Fibroblast of mammary gland (primary cell): ENCODE measurements at places on chromosomes 6 and 20.

- DNase-seq: peak; percentile 78
Measured at GRCh38 chr6:106476331-106477105, 116.0 kb downstream of the CRYBG1 start.

- DNase-seq: peak; percentile 94
Measured at GRCh38 chr20:41309817-41310216, 7.7 kb downstream of the ZHX3 start.

DNA sequence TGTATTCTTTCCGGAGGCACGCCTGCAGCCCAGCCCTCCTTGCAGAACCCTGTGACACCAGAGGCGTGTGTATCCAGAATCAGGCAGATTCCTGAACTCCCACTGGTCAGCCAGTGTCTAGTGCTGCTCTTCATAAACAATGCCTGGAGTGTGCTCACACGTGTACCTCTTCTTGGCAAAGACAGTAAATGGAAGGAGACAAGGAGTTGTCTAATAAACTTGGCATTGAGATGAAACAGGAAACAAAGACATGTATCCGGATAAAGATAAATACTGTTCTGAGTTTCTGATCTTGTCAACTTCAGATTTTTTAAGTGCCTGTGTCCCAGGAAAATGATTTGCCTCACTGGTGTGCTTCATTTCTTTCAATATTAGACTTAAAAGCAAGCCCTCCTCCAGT is 1.7 kb downstream of the RPS6KA2 start:
- peak; percentile 87 for DNase-seq

- no peak for DNase-seq
Measured at GRCh38 chr6:132933090-132933489, 118.7 kb downstream of the RPS12 start.

DNA sequence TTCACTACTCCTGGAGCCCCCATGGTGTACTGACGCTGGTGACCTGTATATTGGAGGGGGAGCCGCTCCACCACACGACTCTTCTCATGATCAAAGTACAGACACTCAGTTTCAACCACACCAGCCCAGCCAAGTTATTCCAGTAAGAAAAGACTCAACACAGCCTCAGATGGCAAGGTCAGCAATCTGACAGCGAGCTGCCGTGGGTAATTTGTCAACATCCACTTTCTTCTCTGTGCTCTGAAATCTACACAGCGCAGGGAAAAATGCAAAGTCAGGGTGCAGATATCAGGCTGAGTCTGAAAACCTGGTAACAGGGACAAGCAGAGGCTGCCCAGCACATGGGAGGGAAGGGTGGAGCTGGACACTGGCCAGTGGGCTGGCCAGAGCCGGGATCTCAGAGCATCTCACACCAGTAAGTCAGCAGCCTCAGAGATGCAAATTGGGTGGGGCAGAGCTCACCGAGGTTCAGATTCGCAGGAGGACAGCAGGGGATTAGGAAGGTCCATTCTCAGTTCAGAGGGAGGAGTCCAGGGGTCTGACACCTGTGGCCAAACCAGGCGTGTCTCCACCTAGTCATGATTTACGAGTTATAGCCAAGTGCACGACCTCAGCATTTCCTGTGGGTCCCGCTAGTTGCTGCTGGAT is 44.5 kb upstream of the RPS6KA2 start:
- peak; percentile 32 for DNase-seq

GRCh38 chr6:132404736-132405135 is 3.5 kb upstream of the MOXD1 start:
- peak; percentile 49 for DNase-seq

DNA sequence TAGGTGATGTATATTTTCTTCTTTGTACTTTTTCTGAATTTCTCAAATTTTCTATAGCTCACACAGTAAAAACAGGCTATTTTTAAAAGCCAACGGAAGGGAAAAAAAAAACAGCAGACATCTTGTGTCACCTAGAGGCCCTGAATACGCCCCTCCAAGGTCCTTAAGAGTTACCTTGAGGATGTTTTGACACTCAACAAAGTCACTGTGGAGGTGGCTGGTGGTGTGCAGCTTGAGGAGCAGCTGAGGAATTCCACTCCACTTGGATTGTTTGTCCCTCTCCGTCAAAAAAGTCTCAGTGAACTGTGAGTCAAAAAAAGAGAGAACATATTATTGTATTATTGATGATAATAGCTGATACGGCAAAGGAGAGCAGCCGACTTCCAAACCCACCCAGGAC is 14.7 kb downstream of the TRPC4AP start:
- DNase-seq: no peak

DNA sequence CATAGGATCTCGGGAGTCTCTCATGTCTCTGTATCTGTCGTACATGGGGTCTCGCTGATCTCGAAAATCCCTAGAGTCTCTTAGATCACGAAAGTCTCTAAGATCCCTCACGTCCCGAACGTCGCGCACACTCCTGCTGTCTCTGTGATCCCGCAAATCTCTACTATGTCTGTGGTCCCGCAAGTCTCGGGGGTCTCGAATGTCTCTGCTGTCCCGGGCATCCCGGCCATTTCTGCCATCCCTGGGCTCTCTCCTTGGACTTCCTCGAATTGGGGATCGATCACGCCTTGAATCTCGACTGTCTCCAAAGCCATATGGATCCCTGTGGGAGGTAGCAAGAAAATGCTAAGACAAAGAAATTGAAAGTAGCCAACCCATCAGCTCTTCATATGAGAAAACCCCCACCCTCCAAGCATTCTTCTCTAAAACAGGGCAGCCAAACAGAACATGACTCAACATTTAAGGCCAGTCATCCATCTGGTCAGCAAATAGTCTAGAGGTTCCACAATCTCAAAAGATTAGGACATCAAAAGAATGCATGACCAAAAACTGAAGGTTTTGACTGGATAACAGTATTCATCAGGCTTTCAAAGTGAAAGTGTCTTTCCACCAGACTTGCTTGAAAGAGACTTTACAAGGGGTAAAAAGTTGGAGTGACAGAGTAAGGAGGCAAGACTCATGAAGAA is 19.4 kb downstream of the NCOA5 start:
- peak; percentile 76 for DNase-seq

DNA sequence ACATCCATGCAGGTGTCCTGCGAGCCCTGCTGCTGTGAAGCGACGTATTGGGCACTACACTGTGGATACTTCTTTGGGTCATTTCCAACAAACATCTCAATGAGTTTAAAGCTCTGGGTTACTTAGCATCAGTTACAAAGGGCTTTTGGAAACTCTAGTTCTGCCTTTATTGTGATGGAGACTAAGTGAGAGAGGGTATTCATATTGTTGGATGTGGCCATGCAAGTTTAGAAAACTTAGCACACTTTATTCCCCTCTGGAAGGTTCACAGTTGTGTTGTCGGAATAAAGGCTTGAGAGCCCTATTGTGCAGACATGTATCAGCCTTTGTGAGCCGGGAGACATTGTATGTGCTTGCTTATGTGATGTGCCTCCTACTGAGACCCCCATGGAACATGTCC is 22.1 kb downstream of the DUSP22 start:
- DNase-seq: no peak

GRCh38 chr6:86256615-86257187 is 614.0 kb upstream of the SYNCRIP start:
- no peak for DNase-seq
